ENCODE measurements at places on chromosomes 7 and 10. TPM values are rescaled to one million over a fixed set of nuclear protein-coding genes. Genes with fewer than 3 reads are reported as not detected.

- no peaks in the 10 kb centered on the region for H3K27me3 ChIP-seq
- H3K4me3 ChIP-seq, result no peak overlapping the region
- DNase-seq, result no peak
- H3K27ac ChIP-seq, result no peak overlapping the region
- H3K4me1 ChIP-seq, result no peaks in the 10 kb centered on the region
- no peaks in the 10 kb centered on the region for H3K36me3 ChIP-seq
Measured at GRCh38 chr7:69358163-69358821, 240.0 kb upstream of the AUTS2 start.

HIP1 gene
- 3.0 TPM for total RNA-seq

DNA sequence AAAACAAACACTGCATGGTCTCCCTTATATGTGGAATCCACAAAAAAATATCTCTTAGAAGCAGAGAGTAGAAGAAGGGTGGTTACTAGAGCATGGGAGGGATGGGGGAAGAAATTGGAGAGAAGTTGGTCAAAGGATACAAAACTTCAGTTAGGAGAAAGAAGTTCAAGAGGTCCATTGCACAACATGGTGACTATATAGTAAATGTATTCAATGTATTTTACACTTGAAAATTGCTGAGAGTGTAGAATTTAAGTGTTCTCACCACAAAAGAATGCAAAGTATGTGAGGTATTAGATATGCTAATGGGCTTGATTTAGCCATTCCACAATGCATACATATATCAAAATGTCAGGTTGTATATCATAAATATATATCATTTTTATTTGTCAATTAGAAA lies 232.0 kb upstream of the CELF2 start:
- H3K27ac ChIP-seq, result no peak overlapping the region
- no peak for DNase-seq
- no peaks in the 10 kb centered on the region for H3K27me3 ChIP-seq

GRCh38 chr10:76088980-76089379 lies 657.6 kb downstream of the LRMDA start:
- no peak for DNase-seq
- H3K27ac ChIP-seq, result no peak overlapping the region
- H3K4me1 ChIP-seq, result no peaks in the 10 kb centered on the region

DNA sequence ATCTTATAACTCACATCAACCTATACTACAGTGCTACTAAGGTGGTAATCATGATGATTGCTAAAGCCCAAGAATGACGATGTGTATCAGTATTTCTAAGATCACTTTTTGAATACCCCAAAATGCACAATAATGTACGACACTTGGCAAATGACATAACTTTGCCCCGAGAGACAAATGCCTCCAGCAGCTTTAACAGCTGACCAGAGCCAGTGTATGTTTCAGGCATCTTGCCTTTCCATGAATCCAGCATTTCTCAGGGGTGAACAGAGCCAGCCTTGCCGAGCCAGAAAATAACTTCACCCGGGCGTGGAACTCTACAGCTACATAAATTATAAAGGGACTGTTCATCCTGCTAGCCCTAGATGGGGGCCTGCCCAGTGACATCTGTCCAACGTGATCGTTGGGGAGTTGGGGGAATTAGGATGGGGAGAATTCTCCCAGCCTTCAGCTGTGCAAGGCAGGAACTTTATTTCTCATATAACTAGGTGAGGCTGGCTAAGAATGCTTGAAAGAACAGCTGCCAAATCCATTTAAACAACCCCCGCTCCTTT lies 1.8 kb downstream of the IGFBP3 start:
- H3K27me3 ChIP-seq, result peaks cover 6% of the 10 kb centered on the region
- peaks cover 13% of the 10 kb centered on the region for H3K4me1 ChIP-seq
- no peak for DNase-seq
- H3K4me3 ChIP-seq, result no peak overlapping the region

- H3K4me3 ChIP-seq, result no peak overlapping the region
- DNase-seq, result no peak
- no peaks in the 10 kb centered on the region for H3K4me1 ChIP-seq
- no peaks in the 10 kb centered on the region for H3K27me3 ChIP-seq
- H3K27ac ChIP-seq, result no peak overlapping the region
Measured at GRCh38 chr10:77770081-77770867, 132.7 kb upstream of the KCNMA1 start.

ZNF273 gene
- 10.9 TPM for total RNA-seq

SKIDA1 gene
- total RNA-seq, result not detected

DNA sequence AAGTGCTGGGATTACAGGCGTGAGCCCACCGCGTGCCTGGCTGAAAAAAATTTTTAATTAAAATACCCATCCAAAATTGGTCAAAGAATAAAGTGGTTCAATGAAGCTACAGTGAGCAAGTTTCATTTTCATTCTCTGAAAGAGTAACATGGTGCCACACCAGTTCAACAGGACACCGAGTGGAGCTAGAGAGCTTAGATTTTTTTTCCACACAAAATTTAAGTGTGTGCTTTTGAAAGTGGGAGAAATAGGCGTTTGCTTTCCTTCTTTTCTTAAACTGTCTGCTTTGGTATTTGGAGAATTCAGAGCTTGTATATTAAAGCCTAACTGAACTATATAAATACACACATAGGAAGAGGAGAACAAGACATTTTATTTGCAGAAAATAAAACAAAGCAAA lies 43.4 kb downstream of the BPGM start:
- no peaks in the 10 kb centered on the region for H3K36me3 ChIP-seq
- no peaks in the 10 kb centered on the region for H3K4me1 ChIP-seq
- H3K27me3 ChIP-seq, result no peaks in the 10 kb centered on the region
- peak; percentile 12 for DNase-seq

GRCh38 chr10:73999703-74000102 lies 1.8 kb downstream of the VCL start:
- DNase-seq, result no peak
- no peaks in the 10 kb centered on the region for H3K27me3 ChIP-seq
- H3K4me3 ChIP-seq, result peak overlapping the region; percentile 71
- no peak overlapping the region for H3K27ac ChIP-seq

DNA sequence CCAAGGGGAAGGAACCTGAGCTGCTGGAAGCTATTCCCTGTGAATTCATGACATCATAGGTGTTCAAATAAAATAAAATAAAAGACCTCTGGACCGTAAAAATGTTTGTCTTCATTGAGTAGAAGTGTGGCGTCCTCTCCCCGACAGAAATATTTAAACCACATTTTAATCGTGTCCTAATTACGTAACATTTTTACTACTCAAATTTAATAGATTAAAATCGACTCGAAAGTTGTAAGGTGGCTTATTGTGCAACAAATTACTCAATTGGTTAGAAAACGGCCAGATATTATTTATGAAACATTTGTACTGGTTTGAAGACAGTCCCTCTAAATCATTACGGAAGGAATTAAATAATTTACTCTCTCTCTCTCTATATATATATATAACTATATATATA lies 15.5 kb upstream of the NCAPG2 start:
- DNase-seq, result no peak
- H3K27me3 ChIP-seq, result no peaks in the 10 kb centered on the region
- H3K36me3 ChIP-seq, result no peaks in the 10 kb centered on the region
- no peak overlapping the region for H3K4me3 ChIP-seq
- H3K4me1 ChIP-seq, result no peaks in the 10 kb centered on the region

- no peaks in the 10 kb centered on the region for H3K27me3 ChIP-seq
- H3K27ac ChIP-seq, result no peak overlapping the region
- DNase-seq, result no peak
- no peaks in the 10 kb centered on the region for H3K36me3 ChIP-seq
Measured at GRCh38 chr10:114167985-114168384, 6.0 kb downstream of the CCDC186 start.

DNA sequence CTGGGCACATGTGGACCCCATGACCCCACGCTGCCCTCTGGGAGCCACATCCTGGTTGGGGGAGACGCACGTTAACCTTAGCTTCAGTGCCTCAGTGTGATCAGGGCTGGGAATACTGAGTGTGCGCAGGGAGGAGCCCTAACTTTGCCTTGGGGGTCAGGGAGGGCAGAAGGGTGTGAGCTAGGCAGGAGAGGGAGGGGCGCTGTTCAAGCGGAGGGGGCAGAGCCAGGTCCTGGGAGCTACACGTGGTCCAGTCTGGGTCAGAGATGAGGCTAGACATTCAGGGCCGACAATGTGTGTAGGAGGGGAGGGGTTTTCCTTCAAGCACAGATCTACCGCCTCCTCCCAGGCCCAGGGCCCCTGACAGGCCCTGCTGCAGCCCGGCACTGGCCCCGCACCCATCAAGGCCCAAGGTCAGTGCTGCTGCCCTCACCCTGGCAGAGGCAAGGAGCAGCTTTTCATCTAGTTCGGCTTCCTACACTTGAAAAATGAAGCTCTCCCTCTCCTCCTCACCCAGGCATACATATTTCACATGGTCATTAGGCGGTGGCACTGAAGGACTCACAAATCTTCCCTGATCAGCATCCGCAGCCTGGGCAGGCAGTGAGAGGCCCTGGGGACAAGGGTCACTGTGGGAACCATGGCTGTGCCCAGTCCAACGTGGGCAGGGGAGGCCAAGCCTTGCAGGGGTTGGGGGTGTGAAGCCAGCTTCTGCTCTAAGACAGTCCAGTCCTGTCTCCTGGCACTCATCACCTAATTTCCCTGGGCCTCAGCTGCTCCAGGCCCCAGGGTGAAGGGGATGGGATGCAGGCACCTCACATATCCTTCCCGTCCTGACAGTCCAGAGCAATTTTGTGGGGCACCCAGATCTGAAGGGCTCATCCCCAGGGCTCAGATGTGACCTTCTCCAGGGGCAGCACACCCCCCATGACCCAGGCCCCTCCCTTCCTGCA lies 47.3 kb downstream of the C10orf105 start:
- no peak overlapping the region for H3K4me3 ChIP-seq
- peaks cover 8% of the 10 kb centered on the region for H3K4me1 ChIP-seq
- H3K27ac ChIP-seq, result no peak overlapping the region
- no peaks in the 10 kb centered on the region for H3K36me3 ChIP-seq
- no peaks in the 10 kb centered on the region for H3K27me3 ChIP-seq
- no peak for DNase-seq

DNA sequence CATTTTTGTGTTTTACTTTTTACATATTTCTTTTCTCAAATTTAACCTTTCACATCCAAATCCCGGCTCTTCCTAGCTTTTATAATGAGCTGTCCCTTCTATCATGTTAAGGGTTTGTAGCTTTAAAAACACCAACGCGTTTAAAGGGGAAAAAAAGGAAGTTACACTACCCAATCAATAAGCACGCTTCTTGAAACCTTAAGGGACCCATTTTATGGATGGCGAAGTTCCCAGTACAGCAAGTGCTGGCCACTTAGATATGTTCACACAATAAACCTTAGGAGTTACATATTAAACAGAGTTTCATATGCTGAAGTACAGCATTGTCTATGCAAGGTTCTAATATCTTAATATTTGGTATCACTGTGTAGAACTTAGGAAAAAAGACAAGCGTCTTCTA lies 1.8 kb downstream of the GNG11 start:
- H3K4me1 ChIP-seq, result no peaks in the 10 kb centered on the region
- no peaks in the 10 kb centered on the region for H3K36me3 ChIP-seq
- H3K27me3 ChIP-seq, result peaks cover 11% of the 10 kb centered on the region
- no peak overlapping the region for H3K4me3 ChIP-seq
- DNase-seq, result no peak

CDHR1 gene
- total RNA-seq, result 0.56 TPM

GNAT3 gene
- not detected for total RNA-seq

GRCh38 chr7:25653384-25653783 lies 425.1 kb upstream of the NPVF start:
- no peaks in the 10 kb centered on the region for H3K36me3 ChIP-seq
- no peak overlapping the region for H3K27ac ChIP-seq
- peaks cover 8% of the 10 kb centered on the region for H3K4me1 ChIP-seq
- H3K4me3 ChIP-seq, result no peak overlapping the region
- no peaks in the 10 kb centered on the region for H3K27me3 ChIP-seq

GRCh38 chr7:2734751-2735571 lies 47.0 kb downstream of the AMZ1 start:
- no peaks in the 10 kb centered on the region for H3K4me1 ChIP-seq
- peaks cover 16% of the 10 kb centered on the region for H3K36me3 ChIP-seq
- no peak overlapping the region for H3K27ac ChIP-seq
- DNase-seq, result no peak
- H3K27me3 ChIP-seq, result no peaks in the 10 kb centered on the region
- H3K4me3 ChIP-seq, result no peak overlapping the region

- no peak for DNase-seq
- H3K36me3 ChIP-seq, result no peaks in the 10 kb centered on the region
- no peaks in the 10 kb centered on the region for H3K27me3 ChIP-seq
- H3K27ac ChIP-seq, result no peak overlapping the region
- H3K4me1 ChIP-seq, result no peaks in the 10 kb centered on the region
Measured at GRCh38 chr7:118152149-118152548, 31.8 kb upstream of the LSM8 start.

GRCh38 chr7:31986878-31987518 lies 83.2 kb downstream of the PDE1C start:
- H3K36me3 ChIP-seq, result no peaks in the 10 kb centered on the region
- H3K4me1 ChIP-seq, result no peaks in the 10 kb centered on the region
- no peak overlapping the region for H3K27ac ChIP-seq
- no peak for DNase-seq
- no peaks in the 10 kb centered on the region for H3K27me3 ChIP-seq

GRCh38 chr10:89215511-89215910 lies 8.4 kb upstream of the CH25H start:
- no peaks in the 10 kb centered on the region for H3K27me3 ChIP-seq
- no peaks in the 10 kb centered on the region for H3K36me3 ChIP-seq
- no peak overlapping the region for H3K27ac ChIP-seq
- H3K4me1 ChIP-seq, result peaks cover 6% of the 10 kb centered on the region
- no peak for DNase-seq
- H3K4me3 ChIP-seq, result no peak overlapping the region

DNA sequence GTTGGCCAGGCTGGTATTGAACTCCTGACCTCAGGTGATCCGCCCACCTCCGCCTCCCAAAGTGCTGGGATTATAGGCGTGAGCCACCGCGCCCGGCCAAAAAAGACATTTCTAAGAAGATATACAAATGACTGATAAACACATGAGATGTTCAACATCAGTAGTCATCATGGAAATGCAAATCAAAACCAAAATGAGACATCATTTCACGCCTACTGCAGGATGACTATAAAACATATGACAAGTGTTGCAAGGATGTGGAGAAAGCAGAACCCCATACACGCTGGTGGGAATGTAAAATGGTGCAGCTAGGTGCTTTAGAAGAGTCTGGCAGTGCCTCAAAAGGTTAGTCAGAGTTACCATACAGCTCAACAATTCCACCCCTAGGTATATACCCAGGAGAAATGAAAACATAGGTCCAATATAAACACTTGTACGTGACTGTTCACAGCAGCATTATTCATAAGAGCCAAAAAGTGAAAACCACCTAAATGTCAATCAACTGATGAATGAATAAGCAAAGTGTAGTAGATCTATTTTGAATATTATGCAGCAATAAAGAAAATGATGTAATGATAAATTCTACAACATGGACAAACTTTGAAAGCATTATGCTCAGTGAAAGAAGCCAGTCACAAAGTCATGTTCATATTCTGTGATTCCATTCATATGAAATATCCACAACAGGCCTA lies 24.5 kb downstream of the TMEM209 start:
- H3K27me3 ChIP-seq, result no peaks in the 10 kb centered on the region
- peaks cover 10% of the 10 kb centered on the region for H3K36me3 ChIP-seq
- H3K4me3 ChIP-seq, result no peak overlapping the region
- no peak for DNase-seq
- no peak overlapping the region for H3K27ac ChIP-seq

DNA sequence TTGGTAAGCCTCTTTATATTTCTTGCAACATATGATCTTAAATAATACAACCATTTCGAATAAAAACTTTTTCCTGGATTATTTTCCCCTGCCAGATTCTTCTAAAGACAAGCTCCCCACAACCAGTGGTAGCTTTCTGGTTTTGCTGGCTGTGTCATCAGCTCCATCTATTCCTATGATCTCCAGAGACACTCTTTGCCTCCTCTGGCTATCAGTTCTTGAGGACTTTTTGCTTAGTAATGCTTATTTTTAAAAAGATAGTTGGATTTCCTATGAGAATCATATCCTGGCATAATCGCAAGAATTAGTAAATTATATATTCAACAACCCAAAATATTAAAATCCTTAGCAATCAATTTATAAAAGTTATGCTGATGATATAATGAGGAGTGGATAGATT lies 103.8 kb upstream of the SLC26A5 start:
- H3K27me3 ChIP-seq, result no peaks in the 10 kb centered on the region
- no peak overlapping the region for H3K4me3 ChIP-seq
- H3K36me3 ChIP-seq, result no peaks in the 10 kb centered on the region
- H3K27ac ChIP-seq, result no peak overlapping the region

All from naive thymus-derived CD4-positive, alpha-beta T cell (primary cell).